ENCODE measurements at places on chromosomes 16 and 17.

GRCh38 chr17:48494335-48494734, 36.5 kb downstream of the HOXB1 start:
- no peak for DNase-seq

GRCh38 chr16:64892835-64893785, 228.8 kb downstream of the CDH11 start:
- no peak for DNase-seq

- no peak for DNase-seq
These were observed 90.2 kb upstream of the ERCC4 start for GRCh38 chr16:13829697-13830299.

DNA sequence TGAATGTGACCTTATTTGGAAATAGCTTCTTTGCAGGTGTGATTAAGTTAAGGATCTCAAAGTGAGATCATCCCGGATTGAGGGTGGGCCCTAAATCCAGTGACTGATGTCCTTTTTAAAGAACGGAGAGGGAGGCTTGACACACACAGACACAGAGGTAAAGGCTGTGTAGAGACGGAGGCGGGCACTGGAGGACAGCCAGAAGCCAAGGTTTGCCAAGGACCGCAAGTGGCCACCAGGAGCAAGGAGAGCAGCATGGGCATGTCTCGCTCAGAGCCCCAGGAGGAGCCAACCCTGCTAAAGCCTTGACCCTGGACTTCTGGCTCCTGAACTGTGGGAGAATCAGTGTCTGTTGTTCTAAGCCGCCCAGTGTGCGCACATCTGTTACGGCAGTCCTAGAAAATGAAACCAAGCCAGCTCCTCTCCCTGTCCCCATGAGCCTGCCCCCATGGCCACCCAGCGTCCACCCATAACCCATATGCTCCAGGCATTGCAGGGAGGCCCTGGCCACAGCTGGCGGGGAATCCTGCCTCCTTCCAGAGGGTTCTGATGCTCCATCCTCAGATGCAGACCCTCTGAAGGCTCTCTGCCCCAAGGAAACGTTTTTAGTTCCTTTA, 15.2 kb downstream of the CNGB1 start:
- DNase-seq: no peak

- no peak for DNase-seq
These were observed 1.0 kb upstream of the SDK2 start for GRCh38 chr17:73645050-73645871.

DNA sequence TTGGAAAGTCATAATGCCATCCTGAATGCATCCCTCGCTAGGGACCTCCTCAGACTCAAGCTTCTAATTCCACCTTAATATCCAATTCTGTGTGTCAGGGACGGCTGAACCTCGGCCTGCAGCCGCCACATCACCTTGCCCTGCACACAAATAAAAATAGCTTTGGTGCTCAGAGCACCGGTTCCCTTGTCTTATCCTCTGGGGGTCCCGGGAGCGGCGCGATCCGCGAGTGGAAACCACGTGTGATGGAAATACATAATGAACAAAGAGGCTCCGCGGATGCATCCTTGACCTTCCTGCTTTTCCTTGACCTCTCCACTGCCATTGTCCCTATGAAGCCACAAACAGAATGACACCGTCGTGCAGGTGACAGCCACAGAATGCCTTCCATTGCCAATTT, 143.4 kb downstream of the ZNF423 start:
- no peak for DNase-seq

DNA sequence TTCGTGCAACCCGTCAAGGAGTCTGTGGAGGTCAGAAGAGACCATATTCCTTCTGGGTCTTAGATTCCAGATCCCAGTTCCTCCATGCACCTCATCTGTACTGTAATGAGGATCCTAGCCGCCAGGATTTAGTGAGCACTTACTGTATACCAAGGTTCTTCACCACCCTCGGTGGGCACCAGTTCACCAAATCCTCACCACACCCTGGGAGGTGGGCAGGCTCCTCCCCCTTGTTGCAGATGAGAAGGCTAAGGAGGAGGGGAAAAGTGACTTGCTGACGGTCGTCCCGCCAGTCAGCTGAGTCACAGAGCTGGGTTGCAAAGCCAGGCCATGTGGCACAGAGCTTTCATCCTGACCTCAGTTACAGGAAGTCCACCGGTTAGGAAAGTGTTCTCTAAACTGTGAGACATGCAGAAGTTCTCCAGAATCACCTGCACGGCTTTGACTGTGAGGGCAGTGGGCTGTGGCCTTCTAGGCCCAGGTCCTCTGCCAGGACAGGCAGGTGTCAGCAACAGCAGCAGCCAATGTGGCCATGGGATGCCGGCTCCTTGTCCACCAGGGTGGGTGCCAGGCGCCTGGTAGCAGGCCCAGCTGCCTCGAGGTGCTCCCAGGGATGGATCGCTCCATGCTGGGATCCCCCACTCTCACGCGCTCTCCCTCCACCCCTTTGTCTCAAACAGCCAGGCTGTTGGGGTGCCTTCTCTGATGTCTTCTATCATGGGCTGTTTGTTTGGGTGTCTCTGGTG, 240.3 kb upstream of the GSE1 start:
- DNase-seq: peak; percentile 77

DNA sequence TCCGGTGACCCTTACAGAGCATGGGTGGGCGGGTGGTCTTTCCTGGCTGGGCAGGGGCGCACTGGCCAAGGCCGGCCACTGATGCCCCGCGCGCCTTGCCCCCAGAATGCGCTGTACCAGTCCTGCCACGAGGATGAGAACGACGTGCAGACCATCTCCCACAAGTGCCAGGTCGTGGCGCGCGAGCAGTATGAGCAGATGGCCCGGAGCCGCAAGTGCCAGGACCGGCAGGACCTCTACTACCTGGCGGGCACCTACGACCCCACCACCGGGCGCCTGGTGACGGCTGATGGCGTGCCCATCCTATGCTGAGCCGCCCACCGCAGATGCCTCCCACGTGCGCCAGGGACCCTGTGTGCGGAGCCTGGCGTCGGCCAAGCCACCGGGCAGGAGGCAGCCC, 49.1 kb downstream of the ACTG1 start:
- DNase-seq: no peak

GRCh38 chr17:80822700-80823410, 168.8 kb upstream of the CHMP6 start:
- DNase-seq: no peak

DNA sequence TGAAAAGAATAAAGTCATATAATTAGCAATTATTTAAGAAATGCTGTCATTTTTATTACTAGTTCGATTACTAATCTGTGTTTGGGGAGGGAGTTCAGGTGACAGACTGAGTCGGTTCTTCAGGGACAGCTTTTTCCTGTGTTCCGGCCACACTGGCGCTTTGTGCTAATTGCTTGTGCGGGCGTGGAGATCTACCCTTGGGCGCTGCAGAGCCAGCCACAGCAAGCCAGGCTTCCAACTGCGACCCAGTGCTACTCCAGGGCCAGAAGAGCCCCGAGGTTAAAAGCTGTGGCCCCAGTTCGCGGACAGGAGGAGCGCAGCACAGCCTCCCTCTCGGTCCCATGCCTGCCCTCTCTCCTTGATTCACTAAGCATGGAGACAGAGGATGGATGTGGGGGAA, 6.5 kb upstream of the OR2C1 start:
- DNase-seq: no peak

- DNase-seq: no peak
These were observed 55.8 kb downstream of the HS3ST3A1 start for GRCh38 chr17:13545941-13546340.

GRCh38 chr16:83733301-83733700, 74.5 kb upstream of the HSBP1 start:
- DNase-seq: no peak

GRCh38 chr17:67696853-67697498, 20.8 kb upstream of the NOL11 start:
- no peak for DNase-seq

DNA sequence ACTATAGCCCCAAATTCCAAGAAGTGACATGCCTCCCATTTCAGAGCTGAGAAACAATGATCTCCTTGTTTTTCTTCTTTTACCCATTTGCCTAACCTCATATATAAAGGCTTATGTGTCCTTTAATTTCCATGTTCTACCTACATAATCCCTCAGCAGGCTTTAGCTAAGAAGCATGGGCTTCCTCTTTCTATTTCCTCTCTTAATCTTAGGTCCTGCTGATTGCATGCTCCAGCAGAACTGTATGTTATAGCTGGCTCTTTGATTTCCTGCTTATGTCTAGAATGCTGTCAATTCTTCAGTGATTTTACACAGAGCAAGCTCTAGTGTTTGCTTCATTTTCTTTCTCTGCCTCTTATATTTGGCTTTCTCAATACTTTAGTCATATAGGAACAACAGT, 151.7 kb upstream of the COX10 start:
- no peak for DNase-seq

GRCh38 chr16:17144431-17144830, 326.3 kb downstream of the XYLT1 start:
- no peak for DNase-seq

DNA sequence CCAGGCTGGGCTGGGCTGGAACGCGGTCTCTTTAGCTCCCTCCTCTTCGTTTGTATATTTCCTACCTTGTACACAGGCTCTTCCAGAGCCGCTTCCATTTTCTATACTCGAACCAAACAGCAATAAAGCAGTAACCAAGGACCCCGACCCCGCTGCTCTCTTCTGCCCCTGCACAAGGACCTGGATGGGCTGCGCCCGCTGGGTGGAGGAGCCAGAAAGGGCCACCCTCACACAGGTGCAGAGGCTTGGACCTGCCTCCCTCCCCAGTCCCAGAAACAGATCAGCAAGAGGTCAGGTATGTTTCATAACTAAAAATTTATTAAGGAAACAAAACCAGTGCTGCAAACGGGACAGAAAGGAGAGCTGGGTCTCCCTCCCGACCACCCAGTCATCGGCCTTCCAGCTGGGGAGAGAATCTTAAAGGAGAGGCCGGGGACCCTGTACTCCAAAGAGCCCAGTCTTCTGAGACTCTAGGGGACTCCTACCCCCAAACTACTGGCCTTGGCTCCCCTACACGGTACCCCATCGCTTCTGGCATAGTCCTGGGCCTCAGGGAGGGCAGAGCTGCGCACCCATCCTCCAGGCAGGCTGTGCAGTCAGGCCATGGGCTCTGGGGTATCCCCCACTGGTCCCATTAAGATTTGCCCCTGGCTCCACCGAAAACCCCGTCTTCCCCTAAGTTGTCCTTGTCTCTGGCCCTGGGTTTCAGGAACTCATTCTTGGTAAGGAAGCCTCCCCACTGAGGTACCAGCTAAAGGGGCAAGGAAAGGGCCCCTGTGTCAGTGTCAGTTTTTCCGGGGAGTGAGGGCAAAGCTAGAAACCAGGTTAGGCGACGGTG, 4.9 kb downstream of the HIC1 start:
- no peak for DNase-seq

DNA sequence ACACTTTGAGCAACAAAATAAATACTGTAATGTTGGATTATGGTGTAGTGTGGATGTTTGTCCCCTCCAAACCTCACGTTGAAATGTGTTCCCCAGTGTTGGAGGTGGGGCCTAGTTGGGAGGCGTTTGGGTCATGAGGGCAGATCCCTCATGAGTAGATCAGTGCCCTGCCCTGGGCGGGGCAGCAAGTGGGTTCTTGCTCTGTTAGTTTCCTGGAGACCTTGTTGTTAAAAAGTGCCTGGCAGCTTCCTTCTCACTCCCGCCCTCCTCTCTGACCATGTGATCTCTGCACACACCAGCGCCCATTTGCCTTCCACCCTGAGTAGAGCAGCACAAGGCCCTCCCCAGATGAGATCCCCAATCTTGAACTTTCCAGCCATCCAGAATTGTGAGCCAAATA, 67.7 kb downstream of the MPRIP start:
- DNase-seq: peak; percentile 87

DNA sequence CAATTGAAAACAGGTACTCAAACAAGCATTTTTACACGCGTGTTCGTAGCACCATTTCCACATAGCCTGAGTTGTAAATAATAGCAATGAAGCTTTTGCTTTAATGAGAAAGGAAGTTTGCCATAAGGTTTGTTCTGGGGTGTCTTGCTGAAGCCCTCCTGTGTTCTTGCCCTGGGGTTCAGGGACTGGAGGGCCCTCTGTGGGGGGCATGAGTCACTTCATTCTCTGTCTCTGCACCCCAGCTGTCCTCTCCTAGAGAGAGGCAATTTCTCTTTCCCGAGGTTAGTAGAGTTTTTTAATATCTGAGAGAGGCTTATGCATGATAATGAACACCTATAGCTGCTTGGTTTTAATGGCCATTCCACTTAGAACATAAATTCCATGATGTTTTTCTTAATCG, 9.6 kb downstream of the AFMID start:
- no peak for DNase-seq

DNA sequence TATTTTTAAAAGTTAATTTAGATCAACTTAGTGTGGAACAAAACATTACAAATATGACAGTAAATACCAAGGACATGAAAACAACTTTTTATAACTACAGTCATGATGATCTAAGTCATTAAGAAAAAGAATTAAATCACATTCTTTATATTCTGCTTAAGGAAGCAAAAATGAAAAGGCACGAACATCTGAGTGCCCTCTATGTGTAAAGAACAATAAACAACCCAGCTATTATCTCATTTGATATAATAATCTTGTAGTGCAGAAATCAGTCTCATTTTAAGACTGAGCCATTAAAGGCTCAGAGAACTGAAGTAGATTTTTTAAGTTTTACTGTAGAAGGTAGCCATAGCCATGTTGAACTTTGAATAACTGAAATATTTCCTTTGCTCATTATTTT, 13.4 kb downstream of the MYO1D start:
- no peak for DNase-seq

- no peak for DNase-seq
These were observed 17.9 kb downstream of the FAM83G start for GRCh38 chr17:18986541-18987229.

All from erythroblast (primary cell).